Forelimb muscle (tissue), 1 donor: ENCODE measurements at places on chromosomes 2 and 18. TPM values are rescaled to one million over a fixed set of nuclear protein-coding genes. Genes with fewer than 3 reads are reported as not detected.

DNA sequence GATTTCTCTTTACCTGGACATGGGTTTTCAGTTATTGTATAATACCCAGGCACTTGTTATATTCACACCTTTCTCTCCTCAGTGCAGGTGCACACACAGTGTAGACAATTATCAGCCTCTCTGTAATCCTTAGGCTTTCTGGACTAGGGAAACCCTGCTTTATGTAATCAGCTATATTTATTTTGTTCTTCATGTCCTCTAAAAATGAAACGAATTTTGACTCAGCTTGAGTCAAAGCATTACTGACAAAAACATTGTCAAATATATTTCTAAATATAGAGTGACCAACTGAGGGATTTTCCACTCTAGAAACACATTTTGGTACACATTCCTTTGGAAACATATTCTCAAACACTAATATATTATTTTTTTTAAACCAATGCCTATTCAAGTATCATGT is 144.8 kb upstream of the GULP1 start:
- no peak for DNase-seq

DNA sequence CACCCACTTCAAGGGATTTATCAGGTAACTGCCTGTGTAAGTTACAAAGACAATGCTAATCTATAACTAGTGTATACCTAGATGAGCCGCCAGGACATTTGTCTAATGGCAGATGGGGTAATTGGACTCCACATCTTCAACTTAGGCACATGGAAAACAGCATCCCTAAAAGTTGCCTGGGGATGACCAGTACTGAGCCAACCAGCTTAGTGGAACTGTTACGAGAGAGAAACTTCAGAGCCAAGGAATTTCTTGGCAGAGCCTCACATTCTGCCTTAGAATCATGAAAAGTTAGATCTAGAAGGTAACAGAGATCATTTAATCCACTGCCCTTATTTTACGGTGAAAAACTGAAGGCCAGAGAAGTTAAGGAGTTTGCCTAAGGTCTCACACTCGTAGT is 15.5 kb upstream of the CLASP1 start:
- no peak for DNase-seq

DNA sequence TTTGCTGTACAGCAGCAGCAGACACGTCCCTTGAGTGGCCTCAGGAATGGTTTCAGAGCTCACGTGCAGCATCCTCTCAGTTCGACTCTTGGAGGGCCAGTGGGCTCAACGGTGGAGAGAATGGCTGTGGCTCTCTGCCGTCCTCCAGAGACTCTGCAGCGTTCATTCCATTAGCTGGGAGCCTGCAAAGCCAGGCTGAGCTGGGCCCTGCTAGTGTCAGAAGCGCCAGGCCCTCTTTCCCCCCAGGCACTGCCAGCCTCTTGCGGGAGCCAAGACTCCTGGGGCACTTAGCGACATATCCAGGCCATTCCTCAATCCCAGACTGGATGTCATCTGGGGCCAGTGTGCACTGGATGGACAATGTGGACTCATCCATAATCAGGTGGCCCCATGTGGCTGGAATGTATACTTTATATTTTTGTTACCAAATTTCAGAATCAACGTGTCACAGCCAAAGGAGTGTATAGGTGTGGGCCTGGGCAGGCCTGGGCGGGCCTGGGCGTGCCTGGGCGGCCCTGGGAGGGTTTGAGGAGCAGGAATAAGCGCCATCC is 125.1 kb upstream of the EPAS1 start:
- no peak for DNase-seq

DNA sequence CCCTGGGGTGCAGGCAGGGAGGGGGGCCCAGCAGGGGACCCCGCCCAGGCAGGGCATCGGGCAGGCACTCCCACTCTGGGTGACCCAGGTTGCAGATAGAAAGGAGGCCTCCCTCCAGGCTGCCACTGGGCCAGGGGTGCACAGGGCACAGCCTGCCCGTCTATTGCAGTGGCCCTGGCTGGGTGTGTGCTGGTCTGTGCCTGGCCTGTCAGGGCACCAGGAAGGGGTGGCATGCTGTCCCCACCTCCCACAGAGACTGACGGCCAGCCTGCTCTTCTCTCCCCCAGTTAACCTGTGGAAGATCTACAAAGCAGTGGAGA is 12.9 kb downstream of the ARID5A start:
- DNase-seq, result no peak

DNA sequence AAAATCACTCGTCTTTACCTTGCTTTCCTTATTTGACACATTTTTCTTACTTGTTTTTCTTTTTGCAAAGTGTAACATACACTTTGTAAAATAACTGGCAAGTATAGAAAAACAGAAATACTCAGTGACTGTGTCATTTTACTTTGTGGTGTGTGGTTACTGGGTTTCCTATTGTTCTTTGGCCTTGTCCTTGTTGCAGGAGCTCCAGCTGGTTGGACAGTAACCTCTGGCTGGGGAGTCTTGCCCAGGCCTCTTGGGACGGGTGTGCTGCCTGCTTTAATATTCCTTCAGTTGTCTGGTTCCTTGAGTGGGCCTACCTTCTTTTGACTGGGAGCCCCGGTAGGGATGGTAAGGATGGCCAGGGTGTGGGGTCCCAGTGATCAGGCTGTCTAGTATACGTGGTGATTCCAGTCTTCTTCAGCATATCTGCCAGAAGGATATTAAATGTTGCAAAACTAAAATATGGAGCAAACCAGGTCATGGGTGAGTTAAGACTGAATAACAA is 53.8 kb downstream of the RNF144A start:
- DNase-seq, result no peak

- DNase-seq, result no peak
Observed at GRCh38 chr2:237391140-237391539, 22.8 kb downstream of the COL6A3 start.

- no peak for DNase-seq
Observed at GRCh38 chr2:62733546-62733945, 28.0 kb downstream of the EHBP1 start.

DNA sequence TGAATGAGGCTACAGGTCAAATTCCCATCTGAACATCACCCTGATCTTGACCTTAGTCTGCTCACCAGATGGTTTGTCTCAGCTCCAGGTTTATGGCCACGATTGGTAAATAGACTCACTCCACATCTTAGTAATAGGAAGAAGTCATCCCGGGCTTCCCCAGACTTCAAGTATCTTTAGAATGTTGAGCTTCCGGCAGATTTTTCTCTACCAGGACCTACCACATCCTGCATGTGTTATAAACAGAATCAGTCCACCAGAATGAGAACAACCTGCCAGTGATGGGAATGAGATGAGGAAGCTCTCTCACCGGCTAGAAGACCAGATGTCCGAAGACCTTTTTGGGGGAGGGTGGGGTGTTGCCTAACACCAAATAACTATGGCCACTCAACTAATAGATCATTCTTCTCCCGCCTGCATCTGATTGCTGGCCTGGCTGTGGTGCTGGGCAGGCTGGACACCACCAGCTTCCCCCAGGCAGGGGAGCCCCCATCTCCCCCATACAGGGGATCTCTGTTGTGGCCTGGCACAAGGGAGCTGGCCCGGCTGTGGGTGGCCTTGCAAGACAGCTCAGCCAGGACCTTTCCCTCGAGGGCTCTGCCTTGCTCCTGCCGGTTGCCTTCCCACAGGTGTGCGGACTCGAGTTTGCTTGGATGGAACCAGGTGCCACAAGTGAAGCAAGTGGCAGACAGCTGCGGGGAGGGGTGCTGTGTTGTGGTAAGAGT is 88.5 kb downstream of the SH3RF3 start:
- no peak for DNase-seq

DNA sequence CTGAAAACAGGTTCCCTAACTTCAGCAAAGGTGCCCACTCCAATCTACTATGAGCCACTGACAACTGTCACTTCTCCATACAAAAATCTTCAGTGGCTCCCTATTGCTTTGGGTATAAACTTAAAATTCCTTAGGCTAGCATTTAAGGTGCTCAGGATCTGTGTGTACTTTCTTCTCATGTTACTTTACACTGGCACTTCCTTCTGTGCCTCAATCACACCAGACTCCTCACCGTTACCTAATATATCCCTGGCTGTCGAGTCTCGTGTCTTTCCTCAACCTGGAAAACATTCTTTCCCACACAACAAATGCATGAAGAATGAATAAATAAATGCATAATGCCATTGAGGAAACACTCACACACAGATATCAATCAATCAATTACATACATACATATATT is 101.1 kb downstream of the TCF4 start:
- DNase-seq, result no peak

GRCh38 chr2:166917415-166917814 is 29.1 kb downstream of the XIRP2 start:
- no peak for DNase-seq

Gene LYG1
- 2.8 TPM for polyA plus RNA-seq

Gene CCDC85A
- 3.2 TPM for polyA plus RNA-seq

Gene HOXD4
- polyA plus RNA-seq, result 8.9 TPM

Gene FBLN7
- 9.2 TPM for polyA plus RNA-seq

Gene CKAP2L
- polyA plus RNA-seq, result 6.4 TPM

Gene SIX3
- polyA plus RNA-seq, result not detected

Gene KCNG2
- 0.46 TPM for polyA plus RNA-seq

Gene EPHA4
- 8.7 TPM for polyA plus RNA-seq
